ENCODE measurements at places on chromosomes 12 and 14.

GRCh38 chr14:50407111-50407812 lies 10.6 kb upstream of the CDKL1 start:
- no peak for DNase-seq

GRCh38 chr14:68712703-68713370 lies 80.0 kb downstream of the ZFP36L1 start:
- DNase-seq = no peak

- no peak for DNase-seq
Observed at GRCh38 chr14:93045965-93046704, 69.6 kb downstream of the ITPK1 start.

GRCh38 chr12:109944561-109945359 lies 44.7 kb downstream of the TCHP start:
- DNase-seq = no peak

GRCh38 chr12:51188359-51189051 lies 15.6 kb upstream of the TFCP2 start:
- peak; percentile 9 for DNase-seq

- peak; percentile 32 for DNase-seq
Observed at GRCh38 chr14:89447182-89447944, 30.3 kb upstream of the FOXN3 start.

DNA sequence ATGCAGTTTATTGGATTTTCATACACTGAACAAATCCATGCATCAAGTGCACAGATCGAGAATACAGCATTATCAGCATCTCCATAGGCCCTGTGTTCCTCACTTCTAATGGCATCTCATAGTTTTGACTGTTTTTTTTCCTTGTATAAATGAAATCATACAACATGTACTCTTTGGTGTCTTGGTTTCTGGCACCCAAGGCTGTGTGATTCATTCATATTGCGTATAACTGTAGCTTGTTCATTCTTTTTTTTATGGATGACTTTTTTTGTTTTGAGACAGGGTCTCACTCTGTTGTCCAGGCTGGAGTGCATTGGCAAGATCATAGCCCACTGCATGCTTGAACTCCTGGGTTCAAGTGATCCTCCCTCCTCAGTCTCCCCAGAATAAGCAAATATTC lies 14.3 kb downstream of the RASSF8 start:
- DNase-seq = no peak

GRCh38 chr14:103155010-103155409 lies 31.7 kb downstream of the TNFAIP2 start:
- no peak for DNase-seq

DNA sequence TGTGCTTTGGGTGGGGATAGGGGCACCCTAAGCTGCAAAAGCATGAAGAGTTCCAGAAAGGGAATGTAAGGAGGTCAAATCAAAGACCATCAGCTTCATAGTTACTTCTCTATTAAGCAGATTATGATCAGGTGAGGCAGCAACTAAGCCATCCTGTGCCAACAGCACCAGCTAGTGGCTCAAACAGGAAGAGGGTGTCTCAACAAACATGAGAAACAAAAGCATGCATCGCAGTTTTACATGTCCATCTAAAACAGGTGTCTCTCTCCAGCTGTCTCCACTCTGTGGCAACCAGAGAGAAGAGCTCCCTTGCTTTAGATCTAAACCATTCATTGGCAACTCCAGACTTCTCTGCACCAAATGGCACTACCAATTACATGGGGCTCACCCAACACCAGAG lies 52.9 kb downstream of the ACTN1 start:
- DNase-seq = no peak

- DNase-seq = no peak
Observed at GRCh38 chr12:108833355-108833733, 24.0 kb downstream of the SSH1 start.

- no peak for DNase-seq
Observed at GRCh38 chr14:67553547-67553946, 20.5 kb downstream of the PLEKHH1 start.

DNA sequence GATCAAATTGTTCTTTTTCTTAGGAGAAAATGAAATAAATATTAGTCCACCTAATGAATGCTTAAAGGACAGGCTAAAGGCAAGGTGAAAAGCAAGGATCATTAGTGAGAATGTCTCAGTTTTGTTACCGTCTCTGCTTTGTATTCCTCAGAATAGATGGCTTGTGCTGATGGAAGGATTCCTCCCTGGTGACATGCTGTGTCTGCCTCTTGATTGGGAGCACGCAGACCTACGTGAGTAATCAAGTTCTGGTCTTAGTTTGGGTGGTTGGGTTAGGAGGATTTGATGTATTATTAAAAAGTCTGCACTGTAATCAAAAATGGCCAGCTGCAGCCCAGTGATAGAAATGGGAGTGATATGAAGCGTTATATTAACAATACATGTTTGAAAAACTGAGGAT lies 78.8 kb upstream of the RTL1 start:
- DNase-seq = no peak

- no peak for DNase-seq
Observed at GRCh38 chr14:99758872-99759545, 34.2 kb upstream of the EML1 start.

DNA sequence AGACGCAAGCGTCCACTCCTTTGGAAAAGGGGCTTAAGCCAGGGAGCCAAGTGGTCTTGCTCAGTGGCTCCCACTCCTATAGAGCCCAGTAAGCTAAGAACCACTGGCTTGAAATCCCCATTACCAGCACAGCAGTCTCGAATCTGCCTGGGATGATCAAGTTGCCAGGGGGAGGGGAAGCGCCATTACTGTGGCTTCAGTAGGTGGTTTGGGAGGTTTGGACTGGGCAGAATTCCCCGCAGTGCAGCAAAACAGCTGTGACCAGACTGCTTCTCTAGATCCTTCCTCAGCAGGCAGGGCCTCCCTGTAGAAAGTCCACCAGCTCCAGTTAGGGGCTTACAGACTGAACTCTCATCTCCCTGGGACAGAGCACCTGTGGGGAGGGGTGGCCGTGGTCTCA lies 115.4 kb downstream of the TMEM117 start:
- DNase-seq = no peak

DNA sequence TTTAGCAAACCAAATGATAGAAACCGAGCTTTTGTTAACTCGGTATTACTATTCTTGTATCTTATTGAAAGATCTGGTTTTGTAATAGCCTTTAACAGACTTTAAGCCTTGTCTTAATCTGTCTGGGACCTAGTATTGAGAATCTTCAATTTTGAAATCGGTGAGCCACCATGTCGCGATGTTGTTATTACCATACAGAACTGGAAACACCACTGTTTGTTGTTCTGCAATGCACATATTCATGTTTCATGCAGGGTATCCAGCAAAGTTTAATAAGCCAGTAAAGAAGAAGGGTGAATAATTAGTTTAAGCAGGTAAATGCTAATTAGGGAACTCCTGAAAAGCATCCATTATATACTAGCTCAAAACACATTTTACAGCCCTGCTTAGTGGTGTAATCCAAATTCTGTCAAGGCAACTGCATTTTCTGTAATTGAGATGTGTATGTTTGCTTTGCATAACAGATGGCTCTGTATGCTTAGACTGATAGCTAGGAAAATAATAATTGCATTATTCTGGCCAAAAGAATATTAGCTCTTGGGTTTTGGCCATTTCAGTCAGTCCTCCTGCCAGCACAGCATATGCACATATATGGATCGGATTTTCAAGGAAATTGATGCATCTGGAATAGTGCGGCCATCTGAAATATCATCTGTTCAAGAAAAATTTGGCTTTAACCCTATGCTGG lies 389.2 kb downstream of the EGLN3 start:
- no peak for DNase-seq

Data from stimulated activated naive B cell treated with anti-CD40 and anti-IgM and Interleukin-4, amounts not matched to agents 10 μg/mL and 1 μg/mL and 100 μg/mL, for 72 hours (primary cell).